ENCODE measurements at places on chromosomes 6 and 20. TPM values are rescaled to one million over a fixed set of nuclear protein-coding genes. Genes with fewer than 3 reads are reported as not detected.

FAM162B gene
- total RNA-seq = not detected

GPR6 gene
- total RNA-seq = not detected

GRCh38 chr20:23857962-23858595 is 21.5 kb downstream of the CST5 start:
- no peak for DNase-seq

DNA sequence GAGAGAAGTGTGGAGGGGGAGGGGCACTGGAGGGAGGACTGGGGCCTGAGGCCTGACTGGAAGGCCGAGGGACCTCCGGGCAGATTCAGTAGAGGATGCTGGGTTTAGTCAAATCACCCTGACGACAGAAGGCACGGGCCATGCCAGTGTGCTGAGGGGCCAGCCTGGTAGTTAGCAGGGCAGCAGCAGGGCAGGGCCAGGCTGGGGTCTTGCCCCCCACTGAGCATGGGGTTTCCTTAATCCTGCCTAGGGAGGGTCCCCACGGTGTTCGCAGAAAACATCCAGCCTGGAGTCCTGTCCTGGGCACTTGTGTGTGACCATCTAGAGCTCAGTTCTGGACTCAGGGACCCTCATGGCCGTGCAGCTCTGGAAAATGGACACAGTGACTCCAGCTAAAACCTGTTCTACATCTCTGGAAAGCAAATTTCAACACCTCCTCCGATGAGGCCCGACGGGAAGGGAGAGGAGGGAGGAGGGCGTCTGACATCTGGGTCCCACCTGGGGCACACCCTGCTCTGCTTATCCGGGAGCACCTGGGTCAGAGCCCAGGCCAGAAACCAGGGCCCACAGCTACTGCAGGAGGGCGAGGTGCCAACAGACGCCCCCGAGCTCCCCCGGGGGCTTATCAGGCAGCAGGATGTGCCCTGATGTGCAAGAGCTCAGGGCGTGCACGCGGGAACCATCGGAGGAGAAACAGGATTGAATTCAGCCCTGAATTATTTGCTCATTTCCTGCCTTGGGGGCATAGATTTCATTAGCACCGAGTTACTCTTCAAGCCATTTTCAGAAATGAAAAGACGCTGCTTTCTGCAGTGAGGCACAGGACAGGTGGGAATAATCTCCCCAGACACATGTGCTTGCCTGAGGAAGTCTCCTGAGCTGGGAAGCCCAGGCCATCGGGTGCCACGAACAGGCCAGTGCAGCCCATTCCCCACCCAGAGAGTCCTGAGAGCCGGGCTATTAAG is 78.0 kb upstream of the MPC1 start:
- DNase-seq = peak; percentile 63

NKAIN4 gene
- total RNA-seq = 16.4 TPM

WFDC12 gene
- not detected for total RNA-seq

FOXQ1 gene
- total RNA-seq = not detected

DNA sequence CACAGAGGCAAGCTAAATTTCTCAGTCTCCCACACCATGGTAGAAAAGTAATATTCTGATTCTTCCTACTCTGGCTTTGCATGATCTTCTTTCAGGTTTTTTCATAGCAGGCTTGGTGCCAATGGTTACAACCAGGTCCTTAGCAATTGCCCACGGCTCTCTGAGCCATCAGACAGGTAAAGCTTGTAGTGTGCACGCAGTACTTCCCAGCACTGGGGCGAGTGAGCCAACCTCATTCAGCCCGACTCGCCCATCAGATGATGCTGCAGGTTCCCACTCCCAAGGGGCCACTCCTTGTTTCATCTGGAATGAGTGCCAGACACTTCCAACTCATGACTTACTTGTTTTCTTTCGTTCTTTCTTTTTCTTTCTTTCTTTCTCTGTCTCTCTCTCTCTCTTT is 78.3 kb downstream of the PERP start:
- DNase-seq = no peak

GRCh38 chr6:109093732-109094415 is 772 bp downstream of the SESN1 start:
- DNase-seq = peak; percentile 11

DNA sequence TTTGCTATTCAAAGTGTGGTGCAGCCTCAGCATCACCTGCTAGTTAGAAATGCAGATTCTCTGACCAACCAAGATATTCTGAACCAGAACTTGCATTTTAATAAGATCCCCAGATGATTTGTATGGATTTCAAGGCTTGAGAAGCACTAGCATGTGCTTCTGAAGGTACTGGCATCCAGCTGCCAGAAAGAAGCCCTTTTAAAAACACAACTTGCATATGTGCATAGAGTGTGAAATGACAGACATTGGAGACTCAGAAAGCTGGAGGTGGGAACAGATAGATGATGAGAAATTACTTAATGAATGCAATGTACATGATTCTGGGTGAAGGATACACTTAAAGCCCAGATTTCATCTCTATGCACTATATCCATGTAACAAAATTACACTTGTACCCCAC is 409.3 kb upstream of the SPTLC3 start:
- no peak for DNase-seq

GRCh38 chr6:161866570-161866969 is 592.7 kb upstream of the AGPAT4 start:
- DNase-seq = no peak

C6orf141 gene
- not detected for total RNA-seq

DNA sequence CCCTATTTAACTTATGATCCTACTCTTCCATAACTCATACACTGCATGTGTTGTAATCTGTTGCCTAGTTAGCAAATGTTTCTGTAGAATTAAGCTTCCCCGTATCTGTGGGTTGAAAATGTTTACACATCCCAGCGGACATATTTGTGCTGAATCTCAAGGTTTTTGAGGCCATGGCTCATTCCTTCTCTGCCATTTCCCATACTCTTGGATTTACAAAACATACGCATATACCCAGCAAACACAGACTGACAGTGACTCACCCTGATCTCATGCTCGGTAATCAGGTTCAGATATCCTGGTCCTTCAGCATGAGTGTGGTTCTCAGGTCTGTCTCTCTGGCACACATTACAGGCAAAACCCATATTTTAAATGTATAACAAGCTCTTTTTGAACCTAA is 58.7 kb downstream of the AGPAT4 start:
- DNase-seq = no peak

GRCh38 chr6:37488476-37488875 is 11.2 kb downstream of the CCDC167 start:
- no peak for DNase-seq

SCRT2 gene
- not detected for total RNA-seq

TBXT gene
- not detected for total RNA-seq

DNA sequence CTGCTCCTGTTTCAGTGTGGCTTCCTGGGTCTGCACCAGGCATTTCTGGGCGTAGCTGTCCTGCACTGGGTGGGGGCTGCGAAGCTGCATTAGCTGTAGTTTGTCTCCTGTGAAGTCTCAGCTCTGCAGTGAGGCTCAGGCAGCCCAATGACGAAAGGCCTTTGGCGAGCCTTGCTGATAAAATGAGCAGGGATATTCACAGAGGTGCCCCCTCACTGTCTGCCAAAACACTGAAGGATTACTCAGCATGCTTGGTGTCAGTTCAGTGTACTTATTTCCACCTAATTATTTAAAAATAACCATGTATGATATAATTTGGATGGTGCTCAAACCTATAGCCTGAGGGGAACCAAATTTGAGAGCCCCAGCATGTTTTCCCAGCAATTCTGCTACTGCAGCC is 73.5 kb downstream of the ECT2L start:
- no peak for DNase-seq

GRCh38 chr6:123967905-123968304 is 164.2 kb downstream of the NKAIN2 start:
- DNase-seq = no peak

- DNase-seq = no peak
These were observed 97.6 kb downstream of the SLC22A23 start for GRCh38 chr6:3359101-3359752.

VSX1 gene
- 0.06 TPM for total RNA-seq

DNA sequence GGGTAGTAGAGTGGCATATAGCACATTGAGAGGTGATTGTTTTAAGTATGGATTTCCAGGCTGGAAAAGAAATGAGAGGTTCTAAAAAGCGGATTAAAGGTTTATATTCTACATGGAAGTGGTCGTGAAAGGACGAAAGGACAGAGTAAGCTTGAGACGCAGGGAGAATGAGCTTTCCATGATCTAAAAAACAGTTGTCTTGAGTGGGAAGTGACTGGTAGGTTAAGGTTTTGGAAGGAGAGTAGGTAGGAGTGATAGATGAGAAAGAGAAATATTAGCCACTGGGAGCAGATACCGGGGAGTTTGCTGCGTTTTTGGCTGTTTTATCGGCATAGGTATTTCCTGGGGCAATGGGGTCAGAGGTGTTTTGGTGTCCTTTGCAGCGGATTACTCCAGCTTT is 750.6 kb upstream of the ADGRB3 start:
- DNase-seq = no peak

DNA sequence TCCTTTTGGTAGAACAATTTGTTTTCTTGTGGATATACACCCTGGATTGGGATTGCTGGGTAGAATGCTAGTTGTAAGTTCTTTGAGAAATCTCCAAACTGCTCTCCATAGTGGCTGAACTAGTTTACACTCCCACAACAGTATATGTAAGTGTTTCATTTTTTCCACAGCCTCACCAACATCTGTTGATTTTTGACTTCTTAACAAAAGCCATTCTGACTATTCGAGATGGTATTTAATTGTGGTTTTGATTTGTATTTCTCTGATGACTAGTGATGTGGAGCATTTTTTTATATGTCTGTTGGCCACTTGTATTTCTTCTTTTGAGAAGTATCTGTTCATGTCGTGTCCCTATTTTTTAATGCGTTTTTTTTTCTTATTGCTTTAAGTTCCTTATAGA is 444.1 kb downstream of the CBLN4 start:
- no peak for DNase-seq
